ENCODE measurements at places on chromosomes 16 and 17.

GRCh38 chr16:49745311-49745747 lies 110.6 kb downstream of the ZNF423 start:
- no peak for DNase-seq

DNA sequence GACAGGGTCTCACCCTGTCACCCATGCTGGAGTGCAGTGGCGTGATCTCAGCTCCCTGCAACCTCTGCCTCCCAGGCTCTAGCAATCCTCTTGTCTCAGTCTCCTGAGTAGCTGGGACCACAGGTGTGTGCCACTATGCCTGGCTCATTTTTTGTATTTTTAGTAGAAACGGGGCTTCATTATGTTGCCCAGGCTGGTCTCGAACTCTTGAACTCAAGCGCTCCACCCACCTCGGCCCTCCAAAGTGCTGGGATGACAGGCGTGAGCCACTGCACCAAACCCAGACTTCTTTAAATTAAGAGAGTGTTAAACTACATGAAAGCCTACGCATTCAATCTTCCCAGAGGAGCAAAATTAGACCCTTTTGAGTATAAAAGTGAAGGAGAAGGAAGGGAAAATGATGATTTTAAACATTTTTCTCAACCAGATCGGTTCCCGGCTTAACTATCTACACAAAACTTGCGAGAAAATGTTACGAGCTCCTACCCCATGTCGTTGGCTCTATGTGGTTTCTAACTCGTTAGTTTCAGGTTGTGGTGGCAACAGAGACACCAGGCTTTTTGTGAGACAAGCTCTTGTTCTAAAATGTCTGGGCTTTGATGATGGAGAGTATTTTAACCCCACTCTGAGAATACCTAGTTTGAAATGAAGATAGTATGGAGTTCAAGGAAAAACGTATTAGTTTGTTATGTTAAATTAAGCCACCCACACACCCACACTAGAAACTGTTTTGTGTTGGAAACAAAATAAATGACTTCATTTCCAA lies 26.3 kb downstream of the STAT5B start:
- no peak for DNase-seq

DNA sequence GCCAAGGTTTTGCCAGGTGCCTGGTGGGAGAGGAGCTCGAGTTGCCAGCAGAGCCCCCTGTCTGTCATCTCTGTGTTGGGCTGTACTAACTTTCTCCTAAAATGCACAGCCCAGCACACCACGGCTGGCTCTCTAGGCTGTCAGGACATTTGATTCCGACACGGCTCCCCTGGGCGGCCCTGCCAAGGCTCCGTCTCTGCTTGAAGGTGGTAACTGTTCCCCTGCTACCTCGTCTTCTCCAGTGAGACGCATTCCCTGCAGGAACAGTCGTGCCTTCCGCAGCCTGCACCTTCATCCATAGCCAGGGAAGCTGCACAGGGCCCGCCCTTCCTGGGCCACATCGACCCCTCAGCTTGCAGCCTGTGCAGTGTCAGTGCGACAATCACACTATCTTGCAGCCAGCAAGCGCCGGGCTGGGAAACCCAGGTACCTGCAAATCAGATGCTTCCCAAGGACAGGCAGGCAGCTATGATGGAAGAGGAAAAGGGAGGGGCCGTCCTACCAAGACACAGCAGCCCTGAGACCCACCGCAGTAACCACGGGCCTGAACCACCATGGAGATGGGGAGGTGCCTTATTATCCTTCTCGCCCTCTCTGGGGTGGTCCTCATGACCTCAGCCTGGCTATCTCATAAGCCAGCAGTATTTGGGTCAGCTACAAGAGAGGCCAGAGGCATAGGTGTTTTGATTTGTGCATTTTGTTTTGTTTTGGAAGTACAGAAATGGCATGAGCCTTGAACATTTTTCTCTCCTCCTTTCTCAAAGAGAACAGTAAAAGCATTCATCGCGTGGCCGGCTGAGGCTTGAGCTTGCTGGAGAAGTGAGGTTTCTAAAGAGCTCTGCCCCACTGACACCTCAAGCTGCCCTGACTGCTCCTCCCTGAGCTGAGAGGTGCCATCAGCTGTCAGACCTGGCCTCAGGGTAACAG lies 361.7 kb upstream of the TNRC6C start:
- no peak for DNase-seq

DNA sequence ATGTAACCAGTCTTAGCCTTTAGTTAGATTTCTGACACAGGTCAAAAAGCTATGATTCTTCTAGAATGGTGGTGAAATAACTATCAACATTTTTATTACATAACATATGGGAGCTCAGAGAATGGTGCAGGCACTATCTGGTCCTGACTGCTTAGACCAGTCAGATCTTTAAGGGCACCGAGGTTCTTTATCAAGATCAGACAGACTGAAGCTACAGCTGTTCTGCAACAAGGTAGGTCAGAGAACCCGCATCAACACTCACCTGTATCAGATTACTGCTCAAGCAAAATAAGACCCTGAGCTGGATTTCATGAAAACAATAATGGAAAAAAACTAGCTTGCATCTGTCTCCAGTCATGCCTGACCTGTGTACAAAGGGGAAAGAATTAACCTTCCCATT lies 160.4 kb downstream of the KCNJ2 start:
- DNase-seq, result no peak

- DNase-seq, result no peak
Measured at GRCh38 chr16:30340621-30341020, 14.5 kb downstream of the CD2BP2 start.

DNA sequence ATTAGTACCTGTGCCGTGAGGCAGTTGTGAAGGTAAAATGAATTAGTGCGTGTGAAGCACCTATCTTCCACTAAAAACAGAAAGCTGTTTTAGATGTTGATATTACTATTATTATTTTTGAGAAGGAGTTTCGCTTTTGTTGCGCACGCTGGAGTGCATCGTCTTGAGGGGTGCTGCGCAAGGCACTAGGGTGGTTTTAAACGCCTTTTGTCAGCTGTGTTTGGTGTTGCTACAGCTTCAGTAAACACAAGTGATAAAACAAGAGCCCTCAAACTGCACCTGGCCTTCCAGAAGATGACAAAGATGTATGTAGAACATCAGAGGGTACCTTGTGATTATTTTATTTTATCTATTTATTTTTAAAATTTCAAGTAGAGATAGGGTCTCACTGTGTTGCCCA lies 38.2 kb downstream of the PLCG2 start:
- DNase-seq, result no peak

DNA sequence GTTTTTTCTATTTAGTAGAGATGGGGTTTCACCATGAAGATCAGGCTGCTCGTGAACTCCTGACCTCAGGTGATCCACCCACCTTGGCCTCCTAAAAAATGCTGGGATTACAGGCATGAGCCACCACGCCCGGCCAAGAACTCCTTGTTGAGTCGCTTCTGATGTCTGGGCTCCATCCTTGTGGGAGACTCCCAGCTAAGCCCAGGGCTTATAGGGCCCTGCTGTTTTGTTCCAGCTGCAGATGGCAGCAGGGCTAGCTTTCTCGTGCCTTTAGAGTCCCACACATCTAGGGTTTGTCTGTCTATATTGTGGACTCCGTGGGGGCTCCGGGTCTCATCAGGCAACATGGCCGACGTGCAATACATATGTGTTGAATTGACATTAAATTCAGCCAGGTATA lies 39.3 kb upstream of the MED9 start:
- DNase-seq, result no peak

GRCh38 chr16:25823891-25824290 lies 132.1 kb downstream of the HS3ST4 start:
- no peak for DNase-seq

DNA sequence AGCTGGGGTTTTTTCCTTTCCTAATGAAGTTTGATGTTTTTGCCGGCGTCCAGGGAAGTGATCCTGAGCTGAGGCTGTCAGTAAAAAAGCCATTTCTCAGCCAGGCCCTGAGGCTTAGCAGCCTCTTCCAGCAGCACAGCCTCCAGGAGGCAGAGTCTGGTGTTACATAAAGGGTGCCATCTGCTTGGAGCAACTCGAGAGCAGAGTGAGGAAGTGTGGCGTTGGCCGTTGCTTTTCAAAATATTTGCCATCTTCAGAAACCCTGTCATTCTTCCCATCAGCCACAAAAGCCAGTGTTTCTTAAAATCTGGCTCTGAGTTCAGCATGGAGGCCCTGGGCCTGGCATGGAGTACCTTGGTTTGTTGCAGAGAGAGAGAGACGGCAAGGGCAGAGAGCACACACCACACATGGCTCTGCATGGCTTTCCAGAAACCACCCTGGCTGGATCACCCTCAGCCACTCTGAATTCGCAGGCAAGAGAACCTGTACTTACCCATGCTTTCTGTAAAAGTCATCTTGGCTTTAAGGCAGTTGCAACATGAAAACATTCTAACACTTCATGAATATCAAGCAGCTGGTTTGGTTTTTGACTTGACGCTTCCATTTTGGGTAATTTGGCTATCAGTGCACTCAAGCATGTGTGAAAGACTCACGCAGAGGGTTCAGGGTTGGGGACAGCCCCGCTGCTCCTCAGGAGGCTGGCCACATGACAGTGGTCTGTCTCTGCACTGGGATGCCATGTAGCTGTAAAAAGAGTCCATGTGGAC lies 21.0 kb downstream of the PMM2 start:
- DNase-seq, result no peak

DNA sequence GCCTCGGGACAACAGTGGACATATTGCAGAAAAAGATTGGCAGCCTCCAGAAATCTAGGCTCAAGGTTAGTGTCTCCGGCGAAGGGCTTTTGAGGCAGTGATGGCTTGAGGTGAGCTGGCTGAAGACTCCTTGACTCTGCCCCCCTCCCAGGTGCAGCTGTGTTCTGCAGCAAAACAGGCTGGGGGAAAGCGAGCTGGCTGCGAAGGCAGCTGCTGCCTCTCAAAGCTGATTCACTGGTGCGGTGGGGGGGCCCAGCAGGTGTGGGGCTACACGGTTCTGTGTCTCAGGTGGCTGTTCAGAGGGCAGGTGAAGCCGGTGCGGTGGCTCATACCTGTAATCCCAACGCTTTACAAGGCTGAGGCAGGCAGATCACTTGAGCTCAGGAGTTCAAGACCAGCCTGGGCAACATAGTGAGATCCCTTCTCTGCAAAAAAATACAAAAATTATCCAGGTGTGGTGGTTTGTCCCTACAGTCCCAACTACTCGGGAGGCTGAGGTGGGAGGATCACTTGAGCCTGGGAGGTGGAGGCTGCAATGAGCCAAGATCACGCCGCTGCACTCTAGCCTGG lies 22.9 kb downstream of the C16orf96 start:
- DNase-seq, result no peak

- no peak for DNase-seq
Measured at GRCh38 chr17:604765-605164, 109.9 kb downstream of the VPS53 start.

- DNase-seq, result no peak
Measured at GRCh38 chr16:17827313-17827712, 356.6 kb upstream of the XYLT1 start.

GRCh38 chr17:38361694-38362465 lies 10.2 kb downstream of the SOCS7 start:
- DNase-seq, result no peak

DNA sequence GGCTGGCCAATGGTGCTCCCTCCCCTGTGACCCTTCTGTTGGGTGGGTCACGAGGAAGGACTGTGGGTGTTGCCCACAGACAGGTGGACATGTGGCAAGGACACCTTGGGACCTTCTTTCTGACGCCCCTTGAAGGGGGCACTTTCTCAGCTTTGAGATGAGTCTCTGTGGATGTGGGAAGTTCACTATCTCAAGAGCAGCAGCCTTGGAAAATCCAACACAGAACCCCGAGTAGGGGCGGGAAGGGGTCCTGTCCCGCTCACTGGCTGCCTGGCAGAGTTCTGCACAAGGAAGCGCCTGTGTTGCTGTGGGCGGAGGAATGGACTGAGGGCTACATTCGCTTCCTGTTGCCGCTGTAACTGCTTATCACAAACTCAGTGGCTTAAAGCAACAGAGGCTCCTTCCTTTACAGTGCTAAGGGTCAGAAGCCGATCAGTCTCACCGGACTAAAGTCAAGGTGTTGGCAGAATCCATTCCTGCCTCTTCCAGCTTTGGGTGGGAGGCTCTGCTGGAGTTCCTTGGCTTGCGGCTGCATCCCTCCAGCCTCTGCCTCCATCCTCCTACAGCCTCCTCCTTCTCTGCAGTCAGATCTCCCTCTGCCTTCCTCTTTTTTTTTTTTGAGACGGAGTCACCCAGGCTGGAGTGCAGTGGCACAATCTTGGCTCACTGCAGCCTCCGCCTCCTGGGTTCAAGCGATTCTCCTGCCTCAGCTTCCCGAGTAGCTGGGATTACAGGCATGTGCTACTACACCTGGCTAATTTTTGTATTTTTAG lies 305.2 kb downstream of the SEC14L1 start:
- DNase-seq, result no peak

DNA sequence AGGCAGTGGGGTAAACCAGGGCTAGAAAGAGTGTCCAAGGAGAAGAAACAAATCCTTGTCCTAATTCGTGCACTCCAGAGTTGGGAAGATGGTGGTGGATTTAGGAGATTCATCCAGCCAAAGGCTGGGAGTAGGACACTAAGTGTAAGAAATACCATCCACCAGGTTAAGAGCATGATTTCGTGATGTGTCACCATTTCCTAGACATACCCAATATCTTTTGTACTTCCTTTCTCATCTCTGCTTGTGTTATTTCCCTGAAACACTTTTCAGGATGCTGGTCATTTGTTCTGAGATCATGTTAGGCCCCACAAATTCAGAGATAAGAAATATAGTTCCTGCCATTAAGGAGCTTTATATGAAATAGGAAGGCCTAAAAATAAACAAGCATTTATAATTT lies 106.3 kb upstream of the HLF start:
- no peak for DNase-seq

- DNase-seq, result peak; percentile 3
Measured at GRCh38 chr17:41486809-41487530, 2.7 kb downstream of the KRT36 start.

GRCh38 chr17:39663340-39663687 lies 1.8 kb upstream of the TCAP start:
- DNase-seq, result no peak

- no peak for DNase-seq
Measured at GRCh38 chr17:19771971-19772630, 24.0 kb upstream of the ALDH3A1 start.

DNA sequence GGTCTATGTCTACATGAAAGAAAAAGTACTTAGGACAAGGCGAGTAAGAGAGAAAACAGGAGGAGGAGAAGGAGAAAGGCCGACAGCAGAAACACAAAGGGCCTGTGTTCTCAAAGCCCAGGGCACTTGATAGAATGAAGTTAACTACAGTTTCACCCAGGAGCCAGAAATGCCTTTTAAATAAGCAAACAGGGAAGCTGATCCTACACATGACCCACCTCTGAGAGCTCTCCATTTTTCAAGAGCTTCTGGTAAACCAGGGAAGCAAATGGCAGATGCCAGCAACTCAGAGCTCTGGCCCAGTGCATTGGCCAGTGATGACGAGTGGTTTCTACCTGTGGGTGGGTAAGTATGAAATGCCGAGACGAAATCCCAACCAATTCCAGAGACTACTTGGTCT lies 163.4 kb downstream of the ZFHX3 start:
- no peak for DNase-seq

DNA sequence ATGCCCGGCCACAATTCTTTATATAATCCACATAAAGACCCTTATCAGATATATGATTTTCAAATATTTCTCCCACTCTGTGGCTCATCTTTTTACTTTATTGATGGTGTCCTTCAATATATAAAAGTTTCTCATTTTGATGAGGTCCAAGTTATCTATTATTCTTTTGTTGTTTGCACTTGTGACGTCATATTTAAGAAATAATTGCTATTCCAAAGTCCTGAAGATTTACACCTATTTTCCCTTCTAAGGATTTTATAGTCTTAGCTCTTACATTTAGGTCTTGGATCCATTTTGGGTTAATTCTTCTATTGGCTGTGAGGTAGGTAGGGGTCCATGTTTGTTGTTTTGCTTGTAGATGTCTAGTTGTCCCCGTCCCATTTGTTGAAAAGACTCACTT lies 3.0 kb upstream of the MLYCD start:
- no peak for DNase-seq

Data from activated T-cell treated with anti-CD3 and anti-CD28 coated beads for 1 hour (primary cell).